ENCODE measurements at places on chromosomes 7 and 10.

DNA sequence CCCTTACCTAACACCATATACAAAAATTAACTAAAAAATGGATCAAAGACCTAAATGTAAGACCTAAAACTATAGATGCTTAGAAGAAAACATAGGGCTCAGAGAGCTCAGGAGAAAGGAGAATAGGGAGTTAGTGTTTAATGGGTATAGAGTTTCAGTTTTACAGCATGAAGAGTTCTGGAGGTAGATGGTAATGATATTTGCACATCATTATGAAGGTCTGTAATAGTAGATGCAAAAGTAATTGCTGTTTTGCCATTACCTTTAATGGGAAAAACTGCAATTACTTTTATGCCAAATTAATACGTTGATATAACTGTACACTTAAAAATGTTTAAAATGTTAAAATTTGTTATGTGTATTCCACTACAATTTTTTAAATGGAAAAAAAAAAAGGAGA lies 39.2 kb upstream of the NANOS1 start:
- no peak for DNase-seq

DNA sequence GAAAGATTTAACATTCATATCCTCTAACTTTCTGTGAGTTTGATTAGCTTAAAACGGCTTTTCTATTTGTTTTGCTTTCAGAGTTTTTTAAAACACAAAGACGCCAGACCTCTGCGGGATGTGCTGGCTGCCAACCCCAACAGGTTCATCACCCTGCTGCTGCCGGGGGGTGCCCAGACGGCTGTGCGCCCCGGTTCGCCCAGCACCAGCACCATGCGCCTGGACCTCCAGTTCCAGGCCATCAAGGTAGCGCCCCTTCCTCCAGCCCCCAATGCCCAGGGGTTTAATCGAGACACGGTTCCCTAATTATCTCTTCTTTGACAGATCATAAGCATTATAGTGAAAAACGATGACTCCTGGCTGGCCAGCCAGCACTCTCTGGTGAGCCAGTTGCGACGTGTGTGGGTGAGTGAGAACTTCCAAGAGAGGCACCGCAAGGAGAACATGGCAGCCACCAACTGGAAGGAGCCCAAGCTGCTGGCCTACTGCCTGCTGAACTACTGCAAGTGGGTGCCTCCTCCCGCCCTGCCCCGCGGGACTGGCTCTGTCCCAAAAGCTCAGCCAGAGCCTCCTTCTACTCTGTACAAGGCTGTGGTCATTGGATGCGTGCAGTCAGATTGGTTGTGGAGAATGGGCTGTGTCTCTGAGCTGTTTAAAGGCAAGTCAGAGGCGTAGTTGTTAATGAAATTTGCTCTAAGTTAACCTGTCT lies 71.2 kb downstream of the TRRAP start:
- DNase-seq = no peak

- DNase-seq = no peak
These were observed 563 bp downstream of the STAM start for GRCh38 chr10:17644485-17644943.

DNA sequence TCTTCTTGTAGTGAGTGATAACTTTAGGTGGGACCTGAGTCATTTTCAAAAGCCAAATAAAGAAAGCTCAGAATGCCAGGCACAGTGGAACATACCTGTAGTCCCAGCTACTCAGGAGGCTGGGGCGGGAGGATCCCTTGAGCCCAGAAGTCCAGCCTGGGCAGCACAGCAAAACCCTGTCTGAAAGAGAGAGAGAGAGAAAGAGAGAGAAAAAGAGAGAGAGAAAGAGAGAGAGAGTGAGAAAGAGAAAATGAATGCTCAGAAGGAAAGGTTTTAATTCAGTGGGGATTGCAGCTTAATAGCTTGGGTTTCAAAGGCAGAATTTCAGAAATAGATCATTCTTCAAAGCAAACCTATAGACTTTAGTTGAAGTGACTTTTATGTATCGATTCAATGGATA lies 25.7 kb downstream of the GPNMB start:
- no peak for DNase-seq

GRCh38 chr7:141889321-141889720 lies 26.9 kb upstream of the OR9A4 start:
- peak; percentile 8 for DNase-seq

GRCh38 chr10:121244818-121245217 lies 353.4 kb downstream of the FGFR2 start:
- DNase-seq = peak; percentile 61

DNA sequence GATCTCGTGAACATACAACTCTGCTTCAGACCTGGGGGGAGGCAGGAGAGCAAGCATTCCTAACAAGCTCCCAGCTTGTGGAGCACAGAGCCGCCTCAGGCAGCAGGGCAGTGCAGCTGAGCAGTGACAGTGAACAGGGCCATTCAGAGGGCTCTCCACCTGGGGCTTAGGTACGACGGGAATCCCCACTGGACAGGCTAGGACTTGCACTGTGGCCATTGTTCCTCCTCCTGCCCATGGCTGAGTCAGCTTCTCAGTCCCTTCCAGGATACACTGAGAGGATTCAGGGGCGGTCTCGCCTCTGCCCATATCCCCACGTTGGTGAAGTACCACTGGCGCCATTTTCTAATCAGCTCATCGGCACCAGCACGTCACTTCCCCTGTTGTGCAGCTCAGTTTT lies 71.1 kb downstream of the FIGNL1 start:
- no peak for DNase-seq

- DNase-seq = no peak
These were observed 41.9 kb upstream of the TPST1 start for GRCh38 chr7:66163186-66163610.

- DNase-seq = peak; percentile 70
These were observed 132.2 kb downstream of the VIPR2 start for GRCh38 chr7:159012353-159013069.

- no peak for DNase-seq
These were observed 7.4 kb upstream of the PAX4 start for GRCh38 chr7:127625331-127625730.

GRCh38 chr10:7359954-7360353 lies 50.9 kb downstream of the SFMBT2 start:
- DNase-seq = no peak
